ENCODE measurements at places on chromosomes 3 and 15.

DNA sequence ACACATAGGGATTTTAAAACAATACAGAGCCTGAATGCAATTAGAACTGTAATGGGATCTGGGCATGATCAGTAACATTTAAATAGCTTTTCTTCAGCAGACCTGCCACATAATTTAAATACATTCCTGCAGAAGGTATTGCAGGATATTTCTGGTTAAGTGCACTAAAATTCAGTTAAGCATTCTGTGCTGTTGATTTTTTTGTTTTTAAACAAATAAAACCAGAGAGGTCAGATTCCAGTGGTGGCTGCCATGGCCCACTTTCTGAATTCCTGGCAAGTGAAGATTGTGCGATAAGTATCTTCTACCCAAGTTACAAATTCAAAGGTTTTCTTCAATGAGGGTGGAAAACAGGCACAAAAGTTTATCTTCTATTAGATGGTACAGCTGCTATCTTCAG lies 98.7 kb downstream of the RAP2B start:
- DNase-seq: no peak

GRCh38 chr15:69609176-69609575 lies 156.6 kb downstream of the RPLP1 start:
- DNase-seq: no peak

DNA sequence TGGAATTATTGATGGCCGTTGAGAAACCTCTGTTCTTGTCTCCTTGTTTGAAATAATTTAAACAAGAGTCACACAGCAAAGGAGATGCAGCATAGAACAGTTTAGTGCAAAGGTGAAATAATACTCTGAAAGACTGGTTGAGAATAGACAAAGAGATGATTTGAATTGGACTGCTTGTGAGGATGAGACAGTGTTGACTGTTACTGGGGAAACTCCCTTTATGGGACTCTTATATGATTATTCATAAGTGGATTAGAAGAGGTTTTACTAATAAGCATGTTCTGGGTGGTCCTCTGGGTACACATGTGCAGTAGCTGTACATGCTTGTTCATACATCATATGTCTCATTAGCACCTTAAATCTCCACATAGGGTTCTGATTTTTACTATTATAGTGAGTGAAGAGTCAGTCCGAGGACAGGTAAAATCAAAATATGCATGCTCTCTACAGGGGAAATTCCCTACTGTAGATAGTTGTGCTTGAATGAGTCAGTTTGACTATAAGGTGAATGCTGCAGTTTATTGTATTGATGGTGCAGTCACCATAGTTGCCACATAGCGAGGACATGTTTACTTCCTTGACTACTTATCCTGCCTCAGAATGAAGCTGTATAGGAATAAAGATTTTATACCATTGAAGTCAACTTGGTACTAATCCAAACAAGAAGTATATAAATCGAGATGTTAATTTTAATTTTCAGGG lies 498.7 kb downstream of the CNTN6 start:
- no peak for DNase-seq

DNA sequence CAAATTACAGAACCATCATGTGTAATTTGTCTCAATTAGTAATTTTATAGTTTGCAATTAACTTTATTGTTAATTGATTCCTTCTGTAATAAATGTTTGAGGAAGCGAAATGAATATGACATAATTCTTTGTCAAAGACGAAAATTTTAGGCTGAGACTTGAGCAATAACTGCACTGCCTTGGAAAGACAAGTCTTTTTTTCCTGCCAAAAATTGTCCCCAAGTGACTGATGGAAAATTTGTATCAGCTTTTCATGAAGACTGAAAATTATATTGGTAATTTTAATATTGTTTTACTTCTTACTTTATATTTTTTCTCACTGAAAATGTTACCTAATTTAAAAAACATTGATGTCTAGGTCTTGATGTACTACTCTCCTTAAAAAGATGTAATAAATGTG lies 622.6 kb downstream of the NLGN1 start:
- DNase-seq: no peak

GRCh38 chr15:56839641-56840040 lies 78.8 kb upstream of the TCF12 start:
- DNase-seq: no peak

GRCh38 chr3:38645601-38646000 lies 3.9 kb downstream of the SCN5A start:
- DNase-seq: no peak

GRCh38 chr3:173939331-173939730 lies 541.8 kb downstream of the NLGN1 start:
- DNase-seq: no peak

DNA sequence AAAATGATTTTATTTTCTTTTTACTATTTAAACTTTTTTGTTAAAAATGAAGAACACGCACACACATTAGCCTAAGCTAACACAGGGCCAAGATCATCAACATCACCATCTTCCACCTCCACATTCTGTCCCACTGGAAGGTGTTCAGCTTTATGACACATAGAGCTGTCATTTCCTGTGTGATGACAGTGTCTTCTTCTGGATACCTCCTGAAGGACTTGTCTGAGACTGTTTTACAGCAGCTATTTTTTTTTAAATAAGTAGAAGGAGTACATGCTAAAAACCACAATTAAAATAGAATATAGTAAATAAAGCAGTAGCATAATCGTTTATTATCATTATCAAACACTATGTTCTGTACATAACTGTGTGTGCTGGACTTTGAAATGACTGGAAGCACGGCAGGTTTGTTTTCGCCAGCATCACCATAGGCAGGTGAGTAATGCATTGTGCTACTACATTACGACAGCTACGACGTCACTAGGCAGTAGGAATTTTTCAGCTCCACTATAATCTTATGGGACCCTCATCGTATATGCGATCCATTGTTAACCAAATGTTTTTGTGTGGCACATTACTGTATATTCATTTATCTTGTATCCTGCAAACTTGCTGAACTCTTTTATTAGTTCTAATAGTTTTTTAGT lies 72.8 kb downstream of the KLF15 start:
- no peak for DNase-seq

DNA sequence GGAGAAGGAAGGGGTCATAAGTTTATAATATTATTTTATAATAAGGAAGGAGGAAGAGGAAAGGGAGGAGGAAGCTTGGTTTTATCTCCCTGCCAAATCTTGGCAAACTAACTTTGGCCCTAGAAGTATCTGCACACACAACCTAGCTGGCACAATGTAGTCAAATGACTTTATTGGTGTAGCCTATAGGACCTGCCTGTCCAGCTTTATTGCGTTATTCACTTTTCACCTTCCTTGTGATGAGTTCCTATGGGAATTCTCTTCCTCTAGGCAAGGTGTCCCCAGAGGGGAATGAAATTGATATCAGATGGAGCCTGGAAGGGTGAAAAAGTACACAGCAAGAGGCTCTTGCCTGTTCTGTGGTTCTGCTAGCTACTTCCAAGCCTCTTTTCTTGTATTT lies 111.2 kb upstream of the SLC25A36 start:
- no peak for DNase-seq

- no peak for DNase-seq
Observed at GRCh38 chr3:15633159-15633558, 31.6 kb downstream of the BTD start.

DNA sequence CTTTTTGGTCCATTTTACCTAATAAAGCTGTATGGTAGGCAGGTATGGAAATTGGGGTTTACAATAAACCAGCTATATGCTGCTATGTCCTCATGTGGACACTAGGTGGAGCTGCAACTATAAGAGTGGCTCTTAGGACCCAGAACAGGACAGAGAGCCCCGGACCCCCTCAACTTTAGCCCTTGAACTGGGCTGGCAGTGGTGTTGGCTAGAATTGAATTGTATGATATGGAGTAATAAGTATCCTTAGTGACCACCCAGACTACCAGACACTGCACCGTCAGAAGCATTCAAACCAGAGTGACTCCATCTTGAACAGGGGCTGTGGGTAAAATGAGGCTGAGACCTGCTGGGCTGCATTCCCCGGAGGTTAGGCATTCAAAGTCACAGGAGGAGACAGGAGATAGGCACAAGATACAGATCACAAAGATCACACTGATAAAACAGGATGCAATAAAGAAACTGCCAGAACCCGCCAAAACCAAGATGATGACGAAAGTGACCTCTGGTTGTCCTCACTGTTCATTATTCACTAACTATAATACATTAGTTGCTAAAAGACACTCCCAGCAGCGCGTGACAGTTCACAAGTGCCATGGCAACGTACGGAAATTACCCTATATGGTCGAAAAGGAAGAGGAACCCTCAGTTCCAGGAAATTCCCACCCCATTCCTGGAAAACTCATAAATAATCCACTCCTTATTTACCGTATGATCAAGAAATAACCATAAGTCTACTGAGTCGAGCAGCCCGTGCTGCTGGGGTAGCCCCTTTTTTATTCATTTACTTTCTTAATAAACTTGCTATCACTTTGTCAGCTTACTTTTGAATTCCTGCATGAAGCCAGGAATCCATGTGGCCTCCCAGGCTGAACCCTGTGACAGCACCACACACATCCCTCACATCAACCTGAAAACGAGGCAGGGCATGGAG lies 68.7 kb upstream of the BLM start:
- peak; percentile 47 for DNase-seq

GRCh38 chr15:93730724-93731123 lies 500.6 kb upstream of the MCTP2 start:
- no peak for DNase-seq

DNA sequence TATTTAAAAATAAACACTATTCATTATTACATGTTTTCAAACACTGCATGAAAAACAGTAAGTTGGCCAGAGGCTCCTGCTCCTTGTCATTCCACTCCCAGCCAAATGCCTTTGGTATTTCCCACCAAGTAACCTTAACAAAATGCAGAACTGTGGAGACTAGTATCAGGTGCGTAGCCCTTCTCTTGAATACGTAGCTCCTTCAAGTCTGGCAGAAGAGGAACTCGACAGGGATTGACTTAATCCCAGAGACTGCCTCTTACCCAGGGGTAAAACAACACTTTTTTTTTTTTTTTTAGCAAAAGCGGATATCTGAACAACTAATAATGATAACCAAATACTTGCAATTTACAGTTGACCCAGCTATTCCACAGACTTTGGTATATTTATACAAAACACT lies 738 bp downstream of the COMMD2 start:
- no peak for DNase-seq

DNA sequence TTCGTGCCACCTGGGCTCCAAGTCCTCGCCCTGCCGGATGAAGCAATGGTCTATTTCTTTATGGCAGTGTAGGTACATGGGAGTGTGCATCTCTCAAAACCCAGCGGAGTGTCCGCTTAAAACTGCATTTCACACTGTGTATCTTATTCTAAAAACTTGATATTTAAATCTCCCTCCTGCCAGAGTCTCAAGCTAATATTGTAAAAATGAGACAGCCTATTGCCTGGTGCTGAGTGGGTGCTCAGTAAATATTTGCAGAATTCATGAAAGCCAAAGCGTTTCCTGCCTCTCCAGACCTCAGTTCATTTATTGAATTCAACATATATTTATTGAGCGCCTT lies 330 bp upstream of the TBC1D2B start:
- DNase-seq: no peak

- DNase-seq: no peak
Observed at GRCh38 chr3:149317072-149317471, 16.4 kb downstream of the TM4SF18 start.

- no peak for DNase-seq
Observed at GRCh38 chr3:16033889-16034687, 140.4 kb upstream of the GALNT15 start.

- no peak for DNase-seq
Observed at GRCh38 chr15:76945494-76946093, 14.0 kb downstream of the RCN2 start.

DNA sequence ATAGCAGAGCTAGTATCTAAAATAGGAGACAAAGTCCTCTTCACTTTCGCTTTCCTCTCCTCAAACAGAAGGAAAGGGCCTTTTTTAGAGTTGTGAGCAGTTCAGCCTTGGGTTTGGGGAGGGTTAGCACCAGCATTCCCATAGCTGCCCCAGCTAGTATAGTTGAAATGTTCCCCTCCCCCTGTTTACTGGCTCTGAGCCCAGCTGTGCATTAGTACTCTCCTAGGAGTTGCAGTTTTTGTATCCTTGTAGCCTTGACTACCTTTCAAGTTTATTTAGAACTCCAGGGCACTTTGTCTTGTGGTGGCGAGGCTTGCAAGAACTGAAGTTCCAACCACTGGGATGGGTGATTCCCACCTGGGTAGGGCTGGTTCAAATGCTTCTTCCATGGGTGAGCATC lies 245.1 kb upstream of the NAALADL2 start:
- DNase-seq: no peak

- DNase-seq: no peak
Observed at GRCh38 chr3:72462595-72463011, 385.6 kb downstream of the SHQ1 start.

GRCh38 chr15:42741710-42742109 lies 4.8 kb upstream of the CDAN1 start:
- no peak for DNase-seq

DNA sequence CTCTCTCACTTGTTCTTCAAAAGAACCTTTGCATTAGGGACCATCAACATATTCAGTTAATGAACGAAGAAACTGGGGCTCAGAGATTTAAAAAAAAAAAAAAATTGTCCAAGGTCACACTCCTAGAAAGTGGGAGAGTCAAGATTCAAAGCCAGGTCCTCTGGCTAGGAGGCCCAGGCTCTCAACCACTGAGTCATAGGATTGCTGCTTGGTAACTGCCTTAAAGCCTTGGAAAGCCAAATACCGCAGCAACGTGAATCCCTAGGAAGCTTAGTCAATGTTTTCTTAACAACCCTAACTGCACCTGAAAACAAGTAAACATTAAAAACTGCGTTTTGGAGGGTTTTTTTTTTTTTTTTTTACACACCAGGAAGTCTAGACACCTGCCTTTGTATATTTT lies 156.8 kb downstream of the WNT5A start:
- no peak for DNase-seq

- DNase-seq: no peak
Observed at GRCh38 chr3:25156626-25157025, 271.4 kb upstream of the RARB start.

DNA sequence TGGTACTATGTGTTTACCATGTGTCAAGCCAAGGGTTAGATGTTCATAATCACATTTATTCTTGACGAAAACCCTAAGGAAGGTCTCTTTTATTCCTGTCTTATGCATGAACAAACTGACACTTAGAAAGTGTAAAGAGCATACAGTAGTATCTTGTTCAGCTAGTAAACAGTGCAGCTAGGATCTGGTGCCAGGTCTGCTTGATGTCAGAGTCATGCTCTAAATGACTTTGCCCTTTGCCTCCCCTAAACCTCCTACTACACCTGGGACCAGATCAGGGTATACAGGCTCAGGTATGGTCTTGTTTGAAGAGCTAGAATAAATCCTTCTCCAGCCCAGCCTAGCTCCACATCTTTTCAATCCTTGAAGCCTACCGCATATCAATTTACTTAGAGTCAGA lies 232.4 kb downstream of the ADAMTSL3 start:
- DNase-seq: no peak

- no peak for DNase-seq
Observed at GRCh38 chr15:85542895-85543331, 162.5 kb downstream of the AKAP13 start.
